ENCODE measurements at places on chromosomes 7 and 10. TPM values are rescaled to one million over a fixed set of nuclear protein-coding genes. Genes with fewer than 3 reads are reported as not detected.

DNA sequence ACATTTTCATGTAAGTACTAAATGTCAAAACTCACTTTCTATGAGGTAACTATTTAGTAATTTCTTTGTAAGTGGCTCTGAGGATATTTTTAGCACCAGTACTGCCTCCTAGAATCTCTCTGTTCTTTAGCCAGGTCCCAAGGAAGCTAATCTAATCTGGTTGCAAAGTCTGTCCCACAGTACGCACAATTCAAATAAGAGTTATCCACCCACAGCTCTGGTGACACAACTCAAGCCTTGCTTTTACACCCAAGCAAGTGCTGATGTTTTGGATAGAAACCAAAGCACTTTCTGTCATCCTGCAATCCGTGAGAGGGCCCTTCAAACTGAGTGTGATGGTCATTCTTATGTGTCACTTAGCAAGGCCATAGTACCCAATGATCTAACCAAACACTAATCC lies 14.5 kb downstream of the GIMAP5 start:
- no peak for DNase-seq

GRCh38 chr7:132065193-132065988 lies 509.0 kb upstream of the PODXL start:
- no peak for DNase-seq

EN2 gene
- total RNA-seq: 0.07 TPM

LAMB1 gene
- not detected for total RNA-seq

DNA sequence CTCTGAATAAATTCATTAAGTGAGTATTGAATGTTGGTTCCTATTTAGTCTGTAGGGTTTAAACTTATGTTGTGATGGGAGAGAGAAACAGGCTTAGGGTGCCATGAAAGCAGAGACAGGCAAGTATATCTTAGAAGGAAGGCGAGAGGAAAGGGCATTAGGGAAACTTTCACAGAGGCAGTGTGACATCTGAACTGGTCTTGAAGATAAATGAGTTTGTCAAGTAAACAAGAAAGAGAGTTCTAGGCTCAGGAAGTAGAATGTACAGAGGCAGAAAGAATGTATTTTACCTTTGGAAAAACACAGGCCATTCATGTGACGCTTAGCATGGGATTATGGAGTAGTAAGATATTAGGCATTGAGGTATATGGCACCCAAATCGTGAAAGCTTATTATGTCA lies 34.5 kb downstream of the GLCCI1 start:
- no peak for DNase-seq

GRCh38 chr10:92574548-92575261 lies 812 bp upstream of the IDE start:
- DNase-seq: no peak

DNA sequence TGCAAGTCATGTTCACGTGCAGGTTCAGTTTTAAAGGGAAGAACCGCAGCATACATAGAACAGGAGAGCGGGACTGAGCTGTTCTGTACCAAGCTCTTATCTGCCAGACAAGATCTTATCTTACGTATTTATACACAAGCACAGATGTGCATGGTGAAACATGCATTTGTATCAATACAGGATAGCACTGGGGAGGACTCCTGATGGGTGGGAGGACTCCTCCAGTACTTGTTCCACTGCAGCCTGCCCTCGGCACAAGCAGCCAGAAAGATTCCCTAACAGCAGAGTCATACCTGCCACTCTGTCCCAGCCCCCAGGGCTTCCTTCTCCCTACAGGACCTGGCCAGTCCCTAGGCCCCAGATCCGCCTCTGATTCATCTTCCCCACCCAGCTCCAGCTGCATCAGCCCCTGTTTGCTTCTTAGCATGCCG lies 13.2 kb upstream of the PRKCQ start:
- no peak for DNase-seq

TMEM140 gene
- 10.2 TPM for total RNA-seq

DNA sequence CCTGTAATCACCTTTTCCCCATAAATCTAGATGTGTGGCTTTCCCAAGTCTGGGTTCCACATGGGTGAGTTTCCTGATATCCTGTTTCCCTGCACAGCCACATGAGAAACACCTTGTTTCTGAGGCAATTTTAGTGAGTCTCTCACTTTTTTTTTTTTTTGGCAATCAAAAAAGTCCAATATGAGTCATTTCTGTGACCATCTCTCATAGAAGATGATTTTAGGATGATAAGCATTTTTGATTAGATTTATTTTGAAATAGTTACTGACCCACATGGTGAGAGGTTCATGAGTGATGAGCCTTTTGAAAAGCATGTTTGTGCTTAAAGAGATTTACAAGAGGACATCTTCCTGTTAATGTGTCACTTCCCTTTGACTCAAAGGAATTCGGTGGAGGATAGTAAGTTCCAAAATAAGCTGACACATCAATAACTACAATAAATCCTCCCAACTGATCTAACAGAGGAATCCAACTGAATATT lies 464.0 kb downstream of the INHBA start:
- no peak for DNase-seq

GRCh38 chr10:74176380-74177139 lies 25.5 kb downstream of the ADK start:
- peak; percentile 96 for DNase-seq

DNA sequence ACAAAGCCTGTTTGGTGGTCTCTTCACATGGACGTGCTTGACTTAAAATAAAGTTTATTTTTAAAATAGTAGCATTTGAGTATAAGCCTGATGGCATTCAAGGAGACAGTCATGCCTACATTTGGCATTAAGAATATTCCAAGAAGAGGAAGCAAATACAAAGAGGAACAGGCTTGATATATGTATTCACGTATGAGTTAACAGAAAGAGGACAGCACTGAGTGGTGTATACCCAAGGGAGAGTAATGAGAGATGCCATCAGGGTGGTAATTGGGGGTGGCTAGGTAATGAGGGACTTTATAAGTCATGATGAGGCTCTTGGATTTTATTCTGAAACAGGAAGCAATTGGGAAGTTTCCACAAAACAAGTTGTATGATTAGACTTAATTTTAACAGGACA lies 363.3 kb downstream of the SEMA3D start:
- no peak for DNase-seq

DNA sequence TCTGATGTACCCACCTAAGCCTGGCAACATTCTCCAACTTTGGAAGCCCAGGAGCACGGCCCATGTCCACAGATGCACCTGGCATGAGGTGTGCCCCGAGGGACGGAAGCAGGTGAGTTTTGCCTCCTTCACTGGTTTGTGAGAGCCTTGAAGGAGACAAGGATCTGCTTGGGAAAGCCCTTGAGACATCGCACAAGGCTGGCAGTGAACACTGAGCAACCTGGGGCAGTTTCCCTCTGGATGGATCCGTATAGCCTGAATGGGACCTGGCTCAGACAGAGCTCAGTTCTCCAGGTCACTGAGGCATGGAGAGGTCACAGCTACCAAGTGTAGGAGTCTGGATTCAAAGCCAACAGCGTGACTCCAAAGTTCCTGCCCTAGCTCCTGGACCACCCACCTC lies 8.8 kb upstream of the NUPR2 start:
- no peak for DNase-seq

ADCY1 gene
- total RNA-seq: 1.4 TPM

GRCh38 chr7:137878333-137878961 lies 31.7 kb upstream of the DGKI start:
- no peak for DNase-seq

DNA sequence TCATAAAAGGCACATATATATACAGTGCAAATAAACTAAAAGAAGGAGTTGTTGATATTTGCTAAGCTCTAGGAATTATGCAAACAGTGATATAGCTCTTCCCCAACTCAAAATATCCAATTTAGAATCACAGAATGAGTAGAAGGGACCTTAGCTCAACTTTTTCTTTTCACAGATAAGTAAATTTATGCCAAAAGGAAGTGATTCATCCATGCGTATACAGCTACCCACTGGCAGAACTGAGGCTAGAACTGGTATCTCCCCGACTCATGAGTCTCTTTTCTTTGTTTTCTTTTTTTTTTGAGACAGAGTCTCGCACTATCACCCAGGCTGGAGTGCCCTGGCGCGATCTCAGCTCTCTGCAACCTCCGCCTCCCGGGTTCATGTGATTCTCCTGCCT lies 54.2 kb upstream of the SVIL start:
- DNase-seq: no peak

DNA sequence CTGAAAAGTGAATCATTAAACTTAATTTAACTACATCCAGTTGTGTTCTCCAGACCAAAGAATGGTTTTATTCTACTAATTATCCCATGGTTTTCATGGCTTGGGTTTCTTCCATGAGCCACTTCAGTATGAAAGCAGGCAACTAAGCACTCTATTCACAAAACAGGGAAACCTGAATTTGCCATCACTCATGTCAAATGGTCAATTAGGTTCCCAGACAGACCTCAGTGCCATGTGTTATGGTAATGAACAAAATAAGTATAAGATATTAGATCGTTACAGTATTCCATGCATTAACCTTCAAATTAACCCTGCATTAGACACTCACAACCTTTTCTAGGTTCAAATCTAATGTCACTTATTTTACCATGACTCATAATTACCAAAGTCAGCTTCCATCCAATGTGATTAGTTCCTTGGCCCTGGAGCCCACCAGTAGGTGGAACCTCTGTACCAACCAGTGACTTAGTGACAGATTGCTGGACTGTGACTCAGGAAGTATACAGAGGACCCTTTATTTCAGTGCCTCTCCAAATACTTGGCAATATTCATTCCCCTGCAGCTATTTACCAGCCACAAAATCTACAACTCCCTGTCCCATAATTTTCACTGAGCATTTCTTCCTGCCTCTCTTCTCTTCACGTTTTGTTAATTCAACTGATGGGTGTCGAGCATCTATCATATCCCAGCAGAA lies 1270.2 kb upstream of the SORCS1 start:
- no peak for DNase-seq

DNA sequence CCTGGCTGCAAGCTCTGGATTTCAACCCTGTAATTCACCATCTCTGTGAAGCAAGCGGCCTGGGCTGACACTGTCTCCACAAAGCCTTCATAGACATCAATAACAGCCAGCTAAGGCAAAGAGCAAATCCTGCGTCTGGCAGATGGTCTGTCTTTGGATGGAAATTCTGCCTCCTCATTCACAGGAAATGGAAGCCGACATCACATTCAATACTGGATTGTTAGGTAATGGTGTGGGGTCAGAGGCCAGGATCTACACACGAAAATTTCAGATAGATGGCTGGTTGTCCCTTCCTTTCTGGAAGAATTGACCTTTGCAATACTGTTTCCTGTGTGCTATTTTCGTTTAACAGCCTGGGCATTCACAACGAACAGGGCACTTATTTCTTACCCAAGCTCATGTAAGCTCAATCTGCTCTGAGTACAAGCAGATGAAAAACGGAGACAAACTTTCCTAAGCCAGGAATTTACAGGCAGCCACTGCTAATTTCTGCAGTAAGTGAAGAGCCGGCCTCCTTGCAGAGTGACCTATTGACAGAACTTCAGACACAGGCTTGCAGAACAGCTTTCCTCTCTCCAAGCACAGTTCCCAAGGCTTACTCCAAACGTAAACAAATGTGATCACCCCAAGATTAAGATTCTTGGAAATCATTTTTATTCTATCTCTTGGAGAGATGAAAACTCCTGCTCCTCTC lies 3.1 kb upstream of the ADAM12 start:
- no peak for DNase-seq

PNLIPRP2 gene
- total RNA-seq: not detected

GRCh38 chr10:68184546-68184945 lies 47.4 kb downstream of the ATOH7 start:
- no peak for DNase-seq

DNA sequence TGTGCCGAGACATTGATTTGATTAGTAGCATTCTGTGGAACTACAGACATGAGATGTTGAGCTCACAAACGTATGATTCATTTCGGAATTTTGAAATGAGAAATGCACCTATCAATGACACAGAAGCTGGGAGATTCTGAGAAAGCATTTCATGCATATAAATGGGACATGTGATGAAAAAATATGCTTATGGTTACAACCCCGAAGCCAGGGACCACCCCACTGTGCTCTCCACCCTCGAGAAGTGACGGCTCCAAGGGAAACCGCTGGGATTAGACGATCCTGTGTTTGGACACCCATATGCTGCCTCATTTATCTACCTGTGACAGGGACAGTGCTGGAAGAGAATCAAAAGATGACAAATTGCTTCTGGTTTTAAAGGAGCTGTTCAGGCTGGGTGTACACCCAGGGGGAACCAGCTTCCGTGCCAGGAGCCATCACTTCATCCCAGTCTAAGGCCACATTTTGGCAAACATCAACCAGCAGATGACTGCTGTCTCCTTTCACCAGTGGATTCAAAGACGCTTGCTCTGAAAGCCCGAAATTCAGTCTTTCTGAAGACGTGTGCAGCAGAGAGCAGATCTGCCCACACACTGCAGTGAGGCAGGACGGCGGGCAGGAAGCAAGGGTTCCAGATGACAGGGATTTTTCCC lies 109.9 kb downstream of the ATXN7L1 start:
- DNase-seq: no peak

DNA sequence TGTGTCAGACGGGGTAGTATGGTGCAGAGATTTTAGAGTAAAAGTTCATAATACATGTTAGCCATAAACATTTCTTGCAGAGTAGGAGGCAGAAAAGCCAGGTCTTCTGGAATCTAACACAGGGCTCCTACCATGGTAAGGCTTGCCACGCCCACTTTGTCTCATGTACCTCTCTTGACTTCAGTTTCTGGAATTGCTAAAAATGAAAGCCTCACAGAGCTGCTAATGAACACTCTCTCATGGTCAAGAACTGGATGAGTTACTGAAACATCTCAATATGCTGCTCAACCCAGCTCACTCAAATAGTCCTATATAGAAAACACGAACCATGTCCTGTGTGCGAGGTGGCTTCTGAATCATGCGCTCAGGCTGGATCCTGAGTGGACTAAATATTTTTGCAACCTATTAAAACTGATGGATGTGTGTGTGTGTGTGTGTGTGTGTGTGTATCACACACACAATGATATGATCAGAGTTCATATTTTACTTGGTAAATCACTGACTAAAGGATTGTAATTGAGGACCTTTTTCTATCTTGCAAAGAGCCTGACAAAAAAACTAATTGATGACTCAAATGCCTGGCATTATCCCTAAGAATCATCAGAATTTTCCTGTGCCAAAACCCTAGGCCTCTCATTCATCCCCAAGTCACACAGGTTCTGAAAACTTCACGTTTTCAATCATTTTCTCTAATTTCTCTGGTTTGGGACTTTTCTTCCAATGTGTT lies 1306.6 kb downstream of the XPNPEP1 start:
- DNase-seq: no peak
